Neural crest cell (in vitro differentiated cells): ENCODE measurements at places on chromosomes 12 and 14. TPM values are rescaled to one million over a fixed set of nuclear protein-coding genes. Genes with fewer than 3 reads are reported as not detected.

Gene MYO1H
- not detected in 2 replicates for total RNA-seq

Gene TMEM52B
- not detected in 2 replicates for total RNA-seq

DNA sequence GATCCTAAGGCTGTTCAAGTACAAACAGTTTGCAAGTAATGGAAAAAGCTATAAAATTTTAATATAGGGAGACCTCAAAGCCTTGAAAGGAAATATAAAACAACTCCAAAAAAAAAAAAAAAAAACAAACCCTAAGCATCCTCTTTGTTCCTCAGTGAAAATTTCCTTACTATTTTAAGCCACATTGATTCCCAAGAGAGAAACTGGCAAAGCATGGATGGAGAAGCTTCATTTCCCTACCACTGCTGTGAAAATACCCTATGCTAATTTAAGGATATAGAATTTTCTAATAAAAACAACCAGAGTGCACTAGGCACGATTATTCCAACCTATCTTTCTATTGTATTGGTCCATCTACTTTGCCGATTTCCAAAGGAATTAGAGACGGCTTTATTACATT, 283.1 kb downstream of the CACNA1C start:
- DNase-seq, result no peak

GRCh38 chr12:94762259-94762942, 112.0 kb upstream of the TMCC3 start:
- no peak for DNase-seq

Gene TSHR
- not detected in 2 replicates for total RNA-seq

- no peak for DNase-seq
Observed at GRCh38 chr14:104598039-104598909, 6.3 kb downstream of the TMEM179 start.

DNA sequence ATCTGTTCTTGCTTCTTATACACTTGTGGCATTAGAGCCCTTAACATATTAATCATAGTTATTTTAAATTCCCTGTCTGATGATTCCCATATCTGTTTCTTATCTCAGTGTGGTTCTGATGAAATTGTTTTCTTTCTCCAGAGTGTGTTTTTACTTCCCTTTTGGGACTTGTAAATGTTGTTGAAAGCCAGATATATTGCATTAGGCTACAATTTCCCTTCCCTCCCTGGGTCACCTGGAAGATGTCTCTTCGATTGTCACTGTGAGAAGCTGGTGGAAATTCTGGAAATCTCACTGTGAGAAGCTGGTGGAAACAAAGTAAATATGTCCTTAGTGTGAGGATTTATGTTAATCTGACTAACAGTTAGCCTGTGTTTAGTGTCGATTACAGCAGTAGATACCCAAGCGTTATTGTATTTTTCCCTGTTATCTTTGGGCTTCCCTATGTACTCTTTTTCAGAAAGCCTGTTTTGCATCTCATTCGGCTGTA, 717.3 kb downstream of the TRHDE start:
- DNase-seq, result no peak

GRCh38 chr12:30251546-30251945, 444.1 kb downstream of the IPO8 start:
- DNase-seq, result no peak

GRCh38 chr12:29609431-29610215, 112.1 kb upstream of the OVCH1 start:
- DNase-seq, result no peak

Gene LRRIQ1
- 3.8 and 4.3 TPM in 2 replicates for total RNA-seq

DNA sequence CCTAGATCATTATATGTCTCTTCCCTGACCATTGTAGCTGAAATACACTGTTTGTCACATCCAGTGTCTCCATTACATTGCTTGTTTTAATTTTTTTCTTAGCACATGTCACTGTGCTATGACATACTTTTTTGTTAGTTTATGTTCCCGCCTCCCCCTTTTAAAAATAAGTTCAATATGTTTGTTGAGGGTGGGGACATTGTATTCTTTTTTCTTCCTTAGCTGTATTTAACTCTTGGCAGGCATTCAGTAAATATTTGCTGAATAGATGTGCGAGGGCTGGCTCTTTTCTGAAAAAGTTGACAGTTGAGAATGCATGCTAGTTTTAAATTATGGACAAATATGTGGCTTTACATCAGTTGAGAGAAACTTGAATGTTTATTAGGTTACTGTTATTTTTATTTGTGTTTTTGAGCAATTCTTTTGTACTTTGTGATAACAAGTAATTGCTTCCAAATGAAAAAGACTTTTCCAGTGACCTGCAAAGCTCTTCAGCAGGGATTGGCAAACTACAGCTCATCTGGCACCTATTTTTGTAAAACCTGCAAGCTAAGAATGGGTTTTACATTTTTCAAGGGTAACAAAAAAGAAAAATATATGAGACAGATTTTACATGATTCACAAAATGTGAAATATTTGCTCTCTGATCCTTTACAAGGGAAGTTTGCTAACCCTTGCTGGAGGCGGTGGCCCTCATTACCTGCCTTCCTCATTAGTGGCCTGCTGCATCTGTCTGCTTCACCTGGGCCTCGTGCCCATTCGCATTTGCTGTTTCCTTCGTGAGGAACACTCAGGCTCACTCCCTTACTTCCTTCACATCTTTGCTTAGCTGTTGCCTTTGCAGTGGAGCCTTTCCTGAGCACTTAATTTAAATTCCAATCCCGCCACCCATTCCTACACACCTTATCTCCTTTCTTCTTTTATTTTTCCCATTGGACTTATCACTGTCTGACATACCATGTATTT, 229.4 kb downstream of the ERC1 start:
- DNase-seq, result no peak

Gene KIF5A
- total RNA-seq, result 16.9 and 20.8 TPM in 2 replicates

Gene MUCL1
- not detected in 2 replicates for total RNA-seq

- no peak for DNase-seq
Observed at GRCh38 chr14:65357113-65357512, 55.4 kb upstream of the FUT8 start.

Gene DACT1
- total RNA-seq, result 4.9 and 5.2 TPM in 2 replicates

Gene TPPP2
- not detected in 2 replicates for total RNA-seq

DNA sequence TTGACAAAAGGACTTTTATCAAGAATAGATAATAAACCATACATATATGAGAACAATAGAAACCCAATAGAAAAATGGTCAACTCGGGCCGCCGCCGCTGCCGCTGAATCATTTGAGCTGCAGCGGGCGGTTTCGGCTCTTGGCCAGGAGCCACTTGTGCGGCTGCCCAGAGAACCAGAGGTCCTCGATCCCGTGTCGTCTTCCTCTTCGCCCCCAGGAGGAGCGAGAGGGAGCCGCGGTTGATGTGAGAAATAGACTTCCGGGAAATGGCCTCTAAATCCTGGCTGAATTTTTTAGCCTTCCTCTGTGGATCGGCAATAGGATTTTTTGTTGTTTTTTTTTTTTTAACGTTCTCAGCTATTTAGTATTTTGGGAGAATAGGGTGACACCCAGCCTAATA, 44.8 kb downstream of the CPSF6 start:
- peak; percentile 40 for DNase-seq

DNA sequence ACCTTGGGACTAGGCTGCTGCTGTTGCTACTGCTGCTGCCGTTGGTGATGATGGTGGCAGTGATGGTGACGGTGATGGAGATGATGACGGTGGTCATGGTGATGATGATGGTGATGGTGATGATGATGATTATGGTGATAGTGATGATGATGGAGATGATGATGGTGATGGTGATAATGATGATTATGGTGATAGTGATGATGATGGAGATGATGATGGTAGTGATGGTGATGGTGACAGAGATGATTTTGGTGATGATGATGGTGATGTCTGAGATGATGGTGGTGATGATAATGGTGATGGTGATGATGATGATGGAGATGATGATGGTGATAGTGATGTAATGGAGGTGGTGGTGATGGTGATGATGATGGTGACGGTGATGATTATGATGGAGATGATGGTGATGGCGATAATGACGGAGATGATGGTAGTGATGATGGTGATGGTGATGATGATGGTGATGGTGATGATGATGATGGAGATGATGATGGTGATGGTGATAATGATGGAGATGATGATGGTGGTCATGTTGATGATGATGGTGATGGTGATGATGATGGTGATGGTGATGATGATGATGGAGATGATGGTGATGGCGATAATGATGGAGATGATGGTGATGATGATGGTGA, 156.8 kb upstream of the PWP1 start:
- no peak for DNase-seq

Gene SMAGP
- 0.82 and 1.6 TPM in 2 replicates for total RNA-seq
